Calu3 (cell line): ENCODE measurements at places on chromosomes 2 and 18. TPM values are rescaled to one million over a fixed set of nuclear protein-coding genes. Genes with fewer than 3 reads are reported as not detected.

GRCh38 chr2:134320930-134321329 is 67.1 kb downstream of the MGAT5 start:
- no peak for DNase-seq

- DNase-seq: no peak
Measured at GRCh38 chr18:23693846-23694245, 4.6 kb downstream of the LAMA3 start.

DNA sequence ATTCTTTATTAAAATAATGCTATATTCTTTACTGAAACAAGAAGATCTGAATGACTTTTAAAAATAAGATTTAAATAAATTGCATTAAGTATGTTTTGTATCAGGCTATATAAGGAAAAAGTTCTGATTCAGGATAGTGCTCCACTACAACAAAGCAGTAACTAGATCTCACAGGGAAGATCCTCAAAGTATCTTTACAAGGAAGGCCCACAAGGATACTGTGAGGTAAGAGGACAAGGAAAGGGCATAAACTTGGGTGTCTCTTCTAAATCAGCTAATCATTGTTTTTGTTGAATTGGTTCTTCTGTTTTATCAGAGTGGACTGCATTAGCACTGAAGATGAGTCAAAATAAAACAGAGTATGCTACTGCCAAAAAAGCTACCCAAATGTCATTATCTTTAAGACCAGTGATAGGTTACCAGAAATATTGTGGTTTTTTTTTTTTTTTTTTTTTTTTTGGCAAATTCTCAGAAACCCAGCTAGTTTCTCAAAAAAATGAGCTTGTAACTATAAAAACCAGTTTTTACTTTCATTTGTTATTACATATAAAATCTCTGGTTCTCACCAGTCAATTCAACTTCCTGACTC is 160.9 kb downstream of the BAZ2B start:
- no peak for DNase-seq

DNA sequence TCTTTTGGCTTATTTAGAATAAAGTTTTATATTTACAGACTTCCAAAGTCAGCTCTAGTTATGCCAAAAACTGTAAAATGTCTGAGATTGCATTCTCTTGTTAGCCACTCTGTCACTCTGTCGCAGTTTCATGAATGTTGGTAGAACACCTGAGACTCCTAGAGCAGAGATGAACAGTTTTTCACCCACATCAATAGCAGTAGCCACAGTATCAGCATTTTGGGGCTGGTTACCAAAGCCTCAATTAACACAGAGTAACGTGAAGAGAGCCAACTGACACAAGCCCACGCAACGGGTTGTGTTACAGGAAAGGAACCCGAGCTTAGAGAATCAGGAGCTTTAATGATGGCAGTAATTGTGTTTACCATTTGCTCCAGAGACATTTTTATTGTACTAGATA is 443.0 kb upstream of the SLC39A10 start:
- DNase-seq: no peak

- peak; percentile 4 for DNase-seq
Measured at GRCh38 chr18:2948038-2948437, 64.9 kb downstream of the LPIN2 start.

DNA sequence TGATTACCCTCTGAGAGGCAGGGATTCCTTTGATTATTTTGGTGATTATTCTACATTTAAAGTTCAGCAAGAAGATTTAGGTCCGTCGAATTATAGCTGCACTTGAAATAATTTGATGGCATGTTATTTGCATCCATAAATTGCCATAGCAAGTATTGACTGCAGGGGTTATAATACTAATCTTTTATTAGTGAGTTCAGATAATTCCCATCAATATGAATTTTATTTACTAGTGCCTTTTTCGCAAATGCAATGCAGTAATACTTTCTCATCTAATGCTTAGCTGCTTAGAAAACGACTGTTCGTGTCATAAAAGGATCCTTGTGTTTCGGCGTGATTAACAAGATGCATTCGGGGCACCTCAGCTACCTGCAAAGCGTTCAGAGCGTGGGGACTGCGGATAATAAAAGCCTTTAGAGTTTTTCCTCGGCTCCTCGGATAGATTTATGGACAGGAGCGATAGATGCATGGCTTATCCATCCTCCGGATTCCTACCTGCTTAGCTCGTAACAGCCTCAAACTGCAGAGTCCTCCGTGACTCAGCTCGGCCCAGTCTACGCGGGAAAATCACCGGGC is 2.5 kb upstream of the GBX2 start:
- DNase-seq: no peak

DNA sequence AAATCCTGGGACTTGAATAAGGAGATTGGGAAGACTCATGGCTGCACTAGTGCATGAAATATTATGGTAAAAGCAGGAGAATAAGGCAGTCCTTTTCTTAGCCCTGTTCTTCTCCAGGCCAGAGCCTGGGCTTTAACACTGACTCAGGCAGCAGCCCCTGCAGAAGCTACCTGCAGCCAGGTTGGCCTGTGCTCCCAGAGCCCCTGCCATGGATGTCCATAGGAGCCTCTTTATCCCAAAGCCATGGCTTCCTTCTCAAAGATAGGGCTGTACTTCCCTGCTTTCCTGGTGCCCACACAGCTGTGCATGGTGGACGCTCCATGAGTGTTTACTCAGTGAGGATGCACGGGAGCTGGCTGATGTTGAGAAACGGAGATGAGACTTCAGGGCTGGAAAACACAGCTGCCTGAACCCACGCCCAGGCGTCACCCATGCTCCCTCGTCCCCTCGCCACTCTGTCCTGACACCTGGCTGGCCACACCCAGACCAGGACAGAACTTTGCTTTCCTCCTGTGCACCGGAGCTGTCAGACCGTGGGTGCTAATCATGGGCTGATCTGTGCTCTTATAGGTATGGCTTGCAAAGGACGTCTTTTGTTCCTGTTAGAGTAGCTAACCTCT is 135.5 kb downstream of the GLI2 start:
- no peak for DNase-seq

DNA sequence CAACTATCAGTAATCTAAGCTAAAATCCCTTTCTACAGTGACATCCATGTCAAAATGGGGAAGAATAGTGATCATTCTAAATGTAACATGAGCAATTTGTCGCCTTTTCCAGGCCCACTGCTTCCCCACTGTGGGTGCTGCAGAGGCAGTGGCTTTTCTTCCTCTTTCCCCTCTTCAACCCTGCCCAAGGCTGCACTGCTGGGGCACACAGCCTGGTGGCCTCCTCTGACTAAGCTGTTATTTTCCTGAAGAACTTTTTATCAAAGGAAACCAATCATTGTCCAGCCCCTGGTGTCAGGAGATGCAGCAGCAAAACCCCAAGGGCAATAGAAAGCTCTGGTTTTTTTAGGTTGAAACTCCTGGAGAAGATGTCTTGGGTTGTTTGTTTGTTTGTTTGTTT is 117.6 kb upstream of the KLF7 start:
- DNase-seq: no peak

Gene ERICH2
- 1.2 and 2.4 TPM in 2 replicates for total RNA-seq

Gene GDF7
- total RNA-seq: not detected in 2 replicates

GRCh38 chr2:200652158-200652557 is 66.3 kb downstream of the AOX1 start:
- DNase-seq: no peak

GRCh38 chr18:74380916-74381315 is 65.3 kb downstream of the C18orf63 start:
- DNase-seq: no peak

- DNase-seq: no peak
Measured at GRCh38 chr2:12619975-12620374, 96.8 kb upstream of the TRIB2 start.

Gene AGXT
- total RNA-seq: not detected in 2 replicates

DNA sequence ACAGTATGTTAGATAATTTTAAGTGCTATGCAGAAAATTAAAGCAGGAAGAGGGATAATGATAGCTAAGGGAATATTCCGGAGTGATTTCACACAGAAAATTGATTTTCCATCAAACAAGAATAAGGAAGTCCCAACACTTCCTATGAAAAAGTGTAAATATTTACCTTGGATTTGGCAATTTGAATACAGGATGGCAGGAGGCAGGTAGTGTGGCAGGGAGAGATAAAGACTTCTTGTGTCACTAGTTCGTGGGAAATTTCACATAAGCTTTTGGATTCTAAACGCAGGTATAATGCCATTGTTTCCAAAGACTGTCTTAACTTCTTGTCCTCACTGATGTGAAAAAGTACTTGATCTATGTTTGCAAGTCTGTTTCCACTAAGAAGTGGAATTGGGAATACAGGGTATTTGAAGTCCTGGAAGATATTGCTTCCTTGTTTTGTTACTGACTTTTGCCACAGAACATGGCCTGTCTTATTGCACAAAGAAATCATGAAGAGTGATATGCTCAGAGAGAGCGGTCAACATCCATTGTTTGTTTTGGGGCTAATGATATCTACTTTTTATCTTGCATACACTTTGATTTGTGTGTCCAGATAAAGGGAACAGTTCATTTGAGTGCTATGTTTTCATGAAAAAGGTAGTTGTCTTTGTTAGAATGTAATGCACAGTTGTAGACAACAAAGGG is 1216.1 kb upstream of the FAM98A start:
- no peak for DNase-seq

Gene FBXO41
- total RNA-seq: 15.0 and 16.1 TPM in 2 replicates

- DNase-seq: no peak
Measured at GRCh38 chr18:36355511-36355910, 58.0 kb downstream of the FHOD3 start.

GRCh38 chr18:55484773-55485172 is 103.2 kb downstream of the TCF4 start:
- DNase-seq: no peak

- no peak for DNase-seq
Measured at GRCh38 chr2:166090346-166090745, 37.5 kb downstream of the SCN1A start.

GRCh38 chr2:191316246-191316994 is 71.2 kb downstream of the MYO1B start:
- no peak for DNase-seq

Gene CFAP65
- 0.68 and 1.3 TPM in 2 replicates for total RNA-seq

DNA sequence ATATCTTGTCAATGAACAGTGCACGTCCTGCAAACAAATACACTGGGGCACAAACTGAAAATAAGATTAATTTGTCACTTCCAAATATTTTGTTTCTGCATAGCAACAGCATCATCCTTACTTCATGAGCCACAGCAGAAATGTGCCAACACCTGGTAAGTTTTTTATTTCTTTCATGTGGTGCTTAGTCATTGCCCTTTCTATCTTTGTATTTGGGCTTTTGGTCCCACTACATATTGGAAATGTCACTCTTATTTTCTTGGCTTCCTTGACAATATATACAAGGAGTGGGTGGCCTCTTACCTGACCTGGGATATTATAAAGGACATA is 208.0 kb downstream of the RBM43 start:
- no peak for DNase-seq

- DNase-seq: peak; percentile 11
Measured at GRCh38 chr2:225041207-225041850, 939 bp downstream of the DOCK10 start.

Gene TM4SF20
- total RNA-seq: not detected in 2 replicates

Gene ALPG
- not detected in 2 replicates for total RNA-seq

DNA sequence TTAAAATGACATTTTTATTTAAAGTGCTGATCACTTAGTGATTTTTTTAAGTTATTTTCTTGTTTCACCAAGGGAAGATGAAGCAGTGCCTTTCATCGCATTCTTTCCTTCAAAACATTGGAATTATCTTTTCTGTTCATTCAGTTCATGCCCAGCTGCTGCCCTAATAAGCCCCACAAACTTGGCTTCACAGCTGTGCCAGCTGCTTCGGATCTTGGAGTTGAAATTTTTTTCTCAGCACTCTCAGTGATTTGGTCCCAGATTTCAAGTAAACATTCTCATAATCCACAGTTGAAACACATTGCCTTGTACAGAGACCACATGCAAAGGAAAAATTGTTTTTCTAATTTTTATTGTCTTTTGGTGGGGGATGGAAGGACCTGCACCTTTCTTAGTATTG is 353.3 kb upstream of the LRP1B start:
- DNase-seq: no peak

- peak; percentile 63 for DNase-seq
Measured at GRCh38 chr18:2654928-2655177, 673 bp upstream of the SMCHD1 start.

Gene PAIP2B
- total RNA-seq: 3.6 and 4.0 TPM in 2 replicates

DNA sequence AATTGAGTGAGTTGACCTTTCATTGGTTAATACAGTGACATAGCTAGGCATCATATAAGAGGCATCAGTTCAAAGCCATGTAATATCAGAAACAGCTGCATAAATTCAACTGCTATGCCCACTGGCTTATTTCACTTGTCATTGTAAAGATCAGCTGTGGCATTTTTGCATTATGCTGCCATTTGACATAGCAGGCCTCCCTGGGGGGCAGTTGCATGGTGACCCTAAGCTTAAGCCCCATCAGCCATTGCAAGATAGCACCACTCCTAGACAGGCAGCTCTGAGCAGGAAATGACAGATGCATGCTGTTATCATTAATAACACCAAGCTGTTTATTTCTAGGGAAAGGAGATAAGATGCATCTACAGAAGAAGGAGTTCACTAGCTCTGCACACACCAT is 233.4 kb upstream of the CNTNAP5 start:
- no peak for DNase-seq

- DNase-seq: peak; percentile 70
Measured at GRCh38 chr2:65430603-65431420, 1.6 kb downstream of the SPRED2 start.

DNA sequence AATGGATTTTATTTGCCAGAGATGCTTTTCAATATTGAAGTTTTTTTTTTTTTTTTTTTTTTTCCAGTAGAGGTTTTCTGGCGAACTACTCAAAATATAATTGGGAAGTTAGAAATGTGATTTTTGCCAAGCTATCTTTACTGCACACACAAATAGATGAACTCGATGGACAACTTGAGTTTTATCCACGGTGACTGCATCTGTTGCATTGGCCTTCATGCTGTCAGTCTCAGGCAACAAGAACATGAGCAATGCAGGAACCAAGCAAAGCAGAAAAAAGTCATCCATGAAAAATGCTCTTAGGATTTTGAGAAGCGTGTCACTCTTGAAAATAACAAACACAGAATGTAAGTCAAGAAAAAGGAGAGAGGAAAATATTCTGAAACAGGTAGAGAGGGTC is 22.7 kb upstream of the HDAC4 start:
- no peak for DNase-seq

GRCh38 chr2:199147216-199147615 is 310.5 kb downstream of the SATB2 start:
- DNase-seq: no peak

DNA sequence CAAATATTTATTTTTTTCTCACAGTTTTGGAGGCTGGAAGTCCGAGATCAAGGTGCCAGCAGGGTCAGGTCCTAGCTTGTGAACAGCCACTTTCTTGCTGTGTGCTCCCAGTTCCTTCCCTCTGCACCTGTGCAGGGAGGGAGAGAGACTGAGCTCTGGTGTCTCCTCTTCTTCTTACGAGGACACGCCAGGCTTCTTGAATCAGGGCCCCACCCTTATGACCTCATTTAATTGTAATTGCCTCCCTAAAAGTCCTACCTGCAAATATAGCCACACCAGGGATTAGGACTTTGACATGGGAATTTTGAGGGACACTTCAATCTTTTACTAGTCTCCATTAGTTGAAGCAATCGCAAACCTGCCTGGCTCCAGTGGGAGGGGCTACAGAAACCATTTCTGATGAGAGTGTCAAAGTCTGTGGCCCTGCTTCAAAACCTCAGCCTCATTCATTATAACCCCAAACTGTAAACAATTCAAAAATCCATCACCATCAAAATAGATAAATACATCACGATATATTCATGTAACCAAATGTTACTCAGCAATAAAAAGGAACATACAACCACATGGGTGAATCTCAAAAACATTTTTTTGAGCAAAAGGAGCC is 18.2 kb upstream of the SEH1L start:
- no peak for DNase-seq

GRCh38 chr2:230106771-230107170 is 38.0 kb upstream of the SLC16A14 start:
- no peak for DNase-seq
